ENCODE measurements at places on chromosomes 3 and 15.

- no peak for DNase-seq
Observed at GRCh38 chr3:129399895-129400357, 28.5 kb downstream of the EFCAB12 start.

GRCh38 chr3:46545818-46546630, 20.1 kb downstream of the LRRC2 start:
- DNase-seq: no peak

DNA sequence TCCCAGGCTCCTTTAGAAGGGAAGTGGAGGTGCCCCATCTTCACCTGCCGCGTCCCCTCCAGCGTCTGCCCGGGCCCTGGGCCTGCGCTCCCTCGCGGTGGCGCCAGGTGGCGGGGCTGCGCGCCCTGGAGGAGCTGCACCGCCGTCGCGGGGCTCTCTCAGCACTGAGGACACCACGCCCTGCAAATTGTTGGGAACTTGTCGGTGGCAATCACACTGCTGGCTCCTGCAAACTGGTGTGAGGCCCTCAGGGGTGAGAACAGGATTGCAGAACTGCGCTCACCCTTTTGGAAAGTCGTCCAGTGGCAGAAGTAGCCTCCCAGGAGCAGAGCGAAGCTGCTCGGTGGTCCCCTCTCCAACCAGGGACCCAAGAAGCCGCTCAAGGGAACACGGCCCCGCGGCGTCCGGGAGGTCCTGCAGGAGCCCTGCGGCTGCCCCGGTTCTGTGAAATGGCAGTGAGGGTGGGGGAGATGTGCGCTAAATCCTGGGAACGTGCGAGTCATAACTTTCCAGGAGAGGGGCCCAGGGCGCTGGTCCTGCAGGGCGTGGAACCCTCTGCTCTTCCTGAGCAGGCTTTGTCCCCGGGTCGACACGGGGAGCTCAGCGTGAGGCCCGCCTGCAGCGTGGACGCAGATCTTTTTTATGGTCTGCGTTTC, 995 bp upstream of the LRRK1 start:
- DNase-seq: peak; percentile 32

GRCh38 chr15:32651229-32651837, 9.8 kb downstream of the SCG5 start:
- no peak for DNase-seq

DNA sequence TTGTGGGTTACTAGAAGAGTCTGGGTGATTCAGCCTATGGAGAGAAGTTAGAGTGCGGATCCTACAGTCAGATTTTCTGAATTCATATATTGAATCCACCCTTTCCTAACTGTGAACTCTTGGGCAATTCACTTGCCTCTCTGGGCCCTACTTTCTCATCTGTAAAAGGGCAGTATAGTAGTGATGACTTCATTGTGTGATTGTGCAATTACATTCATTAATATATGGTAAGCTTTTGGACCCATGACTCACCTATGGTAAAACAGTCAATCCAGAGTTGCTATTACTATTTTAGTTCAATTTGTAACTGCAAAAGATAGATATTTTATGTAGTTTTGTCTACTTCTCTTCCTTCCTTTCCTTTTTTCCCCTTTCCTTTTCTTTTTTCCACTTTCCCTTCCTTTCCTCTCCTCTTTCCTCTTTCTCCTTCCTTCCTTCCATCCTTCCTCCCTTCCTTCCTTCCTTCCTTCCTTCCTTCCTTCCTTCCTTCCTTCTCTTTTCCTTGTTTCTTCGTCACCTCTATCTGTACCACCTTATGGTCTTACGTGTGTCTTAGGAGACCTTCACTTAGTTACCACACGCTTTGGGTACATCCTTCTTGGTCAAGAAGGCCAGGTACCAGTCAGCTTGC, 37.0 kb downstream of the GMNC start:
- no peak for DNase-seq

- no peak for DNase-seq
Observed at GRCh38 chr15:40534371-40534770, 30.5 kb downstream of the CCDC32 start.

DNA sequence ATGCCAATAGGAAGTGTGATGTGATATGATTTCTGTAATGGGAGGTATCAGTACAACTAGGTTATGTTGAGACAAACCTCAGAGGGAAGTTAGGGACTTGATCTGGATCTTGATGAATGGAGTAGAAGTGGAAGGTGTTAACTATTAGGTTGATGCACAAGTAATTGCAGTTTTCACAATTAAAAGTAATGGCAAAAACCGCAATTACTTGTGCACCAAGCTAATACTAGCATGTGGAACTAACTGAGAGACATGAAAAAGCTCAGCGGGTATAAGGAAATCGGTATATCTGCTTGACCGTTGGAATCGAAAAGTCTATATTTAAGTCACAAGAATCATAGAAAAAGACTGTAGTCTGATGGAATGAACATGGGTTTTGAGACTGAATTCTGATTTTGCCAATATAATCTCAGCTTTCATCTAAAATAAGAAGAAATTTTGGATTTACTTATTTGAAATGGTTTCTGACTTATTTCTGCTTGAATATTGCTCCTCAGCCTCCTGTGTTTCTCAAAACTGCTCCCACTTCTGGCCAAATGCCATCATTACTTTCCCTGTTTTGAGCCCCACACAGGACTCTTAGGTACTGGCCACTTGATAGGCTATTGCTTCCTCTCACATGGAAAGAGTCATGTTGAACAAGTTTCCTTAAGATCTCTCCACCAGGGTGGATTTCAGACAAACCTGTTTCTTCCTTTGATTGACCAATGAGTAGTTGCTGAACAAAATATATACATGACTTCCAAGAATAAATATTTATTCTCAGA, 271.5 kb upstream of the COL8A1 start:
- DNase-seq: no peak

GRCh38 chr3:140224307-140224706, 289.3 kb downstream of the CLSTN2 start:
- DNase-seq: no peak

DNA sequence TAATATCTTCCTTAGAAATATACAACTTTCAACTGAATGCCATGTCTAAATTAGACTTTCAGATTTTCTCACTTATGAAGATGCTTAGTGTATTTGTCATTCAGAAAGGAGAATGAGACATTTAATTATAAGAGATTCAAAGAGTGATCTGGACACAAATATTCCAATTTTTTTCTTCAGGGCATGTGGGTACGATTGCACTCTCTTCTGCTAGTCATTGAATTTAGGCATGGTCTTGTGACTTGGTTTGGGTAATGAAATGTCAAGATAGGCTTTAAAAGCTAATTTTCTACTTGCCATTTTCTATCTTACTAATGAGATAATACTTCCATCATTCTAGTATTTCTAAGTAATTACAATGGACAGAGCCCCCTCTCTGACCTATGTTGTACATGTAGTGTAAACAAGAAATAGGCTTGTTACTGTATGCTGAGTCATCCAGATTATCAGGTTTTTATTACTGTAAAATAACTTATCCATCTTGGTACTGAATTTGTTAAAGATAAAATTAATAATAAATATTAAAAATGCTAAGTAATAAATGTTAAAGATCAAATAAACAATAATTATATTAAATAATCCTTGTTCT, 770.8 kb upstream of the BCHE start:
- DNase-seq: no peak

- DNase-seq: no peak
Observed at GRCh38 chr3:153856932-153857331, 264.3 kb upstream of the ARHGEF26 start.

DNA sequence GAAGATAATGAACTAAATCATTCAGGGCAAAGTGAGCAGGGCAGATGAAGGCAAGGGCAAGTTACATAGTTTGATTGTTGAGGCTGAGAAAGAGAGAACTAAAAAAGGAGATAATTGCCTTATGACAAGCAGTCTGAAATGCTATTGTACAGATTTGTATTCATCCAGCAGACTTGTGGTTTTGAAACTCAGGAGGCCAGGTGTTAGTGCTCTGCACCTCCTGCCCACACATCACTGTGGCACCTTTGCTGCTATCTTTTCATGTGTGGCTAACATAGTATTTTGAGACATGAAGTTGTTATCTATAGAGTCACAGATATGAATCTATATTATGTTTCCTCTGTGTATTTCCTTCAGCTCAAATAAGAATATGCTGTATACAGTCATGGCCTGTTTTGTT, 24.3 kb upstream of the SUCLG2 start:
- DNase-seq: no peak

DNA sequence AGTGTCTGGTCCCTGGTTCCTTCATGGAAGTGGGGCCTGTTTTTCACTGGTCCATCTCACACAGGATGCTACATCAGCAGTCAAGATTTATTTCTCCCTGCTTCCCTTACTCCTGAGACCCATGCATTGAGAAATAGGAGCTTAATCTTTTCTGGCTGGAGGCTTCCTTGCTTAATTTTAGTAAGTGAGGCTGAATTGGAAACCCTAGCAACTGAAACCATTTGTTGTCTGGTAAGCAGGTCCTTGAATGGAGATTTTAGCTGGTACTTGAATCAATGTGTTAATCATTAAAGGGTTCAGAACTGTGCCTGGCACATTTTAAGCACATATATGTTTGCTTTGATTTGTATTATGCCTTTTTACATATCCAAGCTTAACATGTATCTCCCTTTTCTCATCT, 20.2 kb upstream of the MEF2A start:
- DNase-seq: no peak

DNA sequence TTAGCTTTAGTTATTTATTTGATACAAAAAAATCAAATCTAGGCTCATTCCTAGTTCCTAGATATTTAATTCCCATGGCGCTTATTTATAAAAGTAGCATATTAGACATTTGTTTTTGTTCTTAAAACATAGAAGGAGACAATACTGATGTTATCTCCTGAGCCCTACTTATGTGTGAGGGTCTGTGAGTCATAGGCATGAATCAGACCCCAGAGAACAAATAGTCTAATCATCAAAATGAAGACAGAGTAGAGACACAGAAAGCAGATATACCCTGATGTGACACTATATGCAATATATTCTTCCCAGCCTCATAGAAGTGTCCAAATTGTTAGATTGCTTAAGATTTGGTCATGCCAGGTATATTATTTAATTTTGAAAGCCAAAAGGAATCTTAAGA, 44.9 kb downstream of the PEX5L start:
- DNase-seq: no peak

DNA sequence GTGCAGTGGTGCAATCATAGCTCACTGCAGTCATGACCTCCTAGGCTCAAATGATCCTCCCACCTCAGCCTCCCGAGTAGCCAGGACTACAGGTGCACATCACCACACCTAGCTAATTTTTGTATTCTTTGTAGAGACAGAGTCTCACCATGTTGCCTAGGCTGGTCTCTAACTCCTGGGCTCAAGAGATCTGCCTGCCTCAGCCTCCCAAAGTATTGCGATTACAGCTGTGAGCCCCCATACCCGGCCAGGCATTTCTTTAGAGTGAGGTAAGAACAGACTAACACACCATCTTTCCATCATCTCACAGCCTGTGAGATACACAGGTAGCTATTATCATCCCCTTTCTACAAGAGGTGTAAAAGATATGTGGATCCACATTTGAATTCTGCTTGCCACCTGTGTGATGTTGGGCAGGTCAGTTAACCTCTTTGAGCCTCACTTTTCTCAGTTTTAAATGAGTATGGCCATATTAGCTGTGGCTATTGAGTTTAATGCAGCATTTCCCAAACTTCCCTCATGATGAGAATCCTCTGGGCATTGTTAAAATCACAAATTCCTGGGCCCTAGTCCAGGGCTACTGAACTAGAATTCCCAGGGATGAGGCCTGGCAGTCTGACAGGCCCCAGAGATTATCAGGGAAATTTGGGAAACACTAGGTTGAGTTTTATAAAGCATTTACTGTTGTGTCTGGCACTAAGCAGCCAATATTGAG, 46.0 kb downstream of the ANP32A start:
- DNase-seq: no peak

GRCh38 chr3:160370987-160371857, 27.8 kb downstream of the IFT80 start:
- no peak for DNase-seq

DNA sequence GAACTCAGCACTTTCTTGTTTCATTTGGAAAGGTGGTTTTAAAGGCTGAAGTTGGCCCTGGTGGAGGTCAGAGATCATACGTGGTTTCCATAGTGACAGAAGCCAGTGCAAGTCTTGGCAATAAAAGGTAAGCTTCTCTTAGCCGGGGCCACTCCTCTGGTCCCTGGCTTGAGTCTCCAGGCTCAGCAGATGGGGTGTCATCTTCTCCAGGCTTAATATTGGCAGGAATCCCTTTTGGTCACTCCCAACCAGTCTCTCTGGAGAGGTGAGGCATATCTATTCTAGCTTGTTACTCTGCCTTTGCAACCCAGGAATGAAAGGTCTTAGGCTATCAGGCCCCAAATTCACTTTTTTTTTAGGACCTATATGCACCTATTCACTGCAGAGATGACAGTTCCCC, 4.8 kb downstream of the CYP19A1 start:
- no peak for DNase-seq

- no peak for DNase-seq
Observed at GRCh38 chr15:33115191-33115861, 79.2 kb downstream of the FMN1 start.

GRCh38 chr15:68730471-68730919, 90.2 kb downstream of the ANP32A start:
- DNase-seq: no peak

GRCh38 chr3:14646131-14646573, 5.4 kb upstream of the CCDC174 start:
- DNase-seq: no peak

GRCh38 chr15:78018946-78019644, 58.4 kb downstream of the TBC1D2B start:
- DNase-seq: no peak

GRCh38 chr3:32423956-32424557, 32.4 kb downstream of the CMTM7 start:
- DNase-seq: no peak

DNA sequence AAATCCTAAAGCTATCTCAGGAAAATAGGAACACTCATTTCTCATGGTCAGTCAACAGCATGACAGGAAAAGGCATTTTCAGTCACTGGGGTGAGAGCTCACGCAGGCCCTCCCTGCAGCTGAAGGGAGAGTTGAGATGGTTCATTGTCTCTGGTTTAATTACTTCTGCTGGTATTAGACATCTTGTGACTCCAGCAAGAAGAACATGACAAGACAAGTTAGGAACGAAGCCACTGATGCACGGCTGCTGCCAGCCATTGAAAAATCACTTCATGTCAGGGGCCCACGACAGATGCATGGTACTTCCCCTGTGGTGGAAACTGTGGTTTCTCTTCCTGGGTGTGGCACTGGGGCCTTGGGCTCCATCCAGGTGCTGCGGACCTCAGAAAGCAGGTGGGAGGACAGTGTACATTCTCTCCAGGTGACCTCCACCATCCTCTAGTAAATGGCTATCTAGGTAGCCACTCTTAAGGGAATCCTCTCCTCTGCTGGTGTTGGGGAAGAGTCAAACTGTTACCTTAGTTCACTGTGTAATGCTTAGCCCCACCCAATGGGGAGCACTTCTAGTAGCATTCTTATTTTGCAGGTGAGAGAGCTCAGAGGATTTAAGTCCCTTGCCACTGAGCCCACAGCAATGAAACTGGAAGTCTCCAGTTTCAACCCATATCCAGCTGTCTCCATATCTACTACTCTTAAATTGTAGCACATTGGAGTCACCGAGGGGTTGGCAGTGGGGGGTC, 274.2 kb downstream of the LRTM1 start:
- no peak for DNase-seq
